ENCODE measurements at places on chromosomes 12 and 14. TPM values are rescaled to one million over a fixed set of nuclear protein-coding genes. Genes with fewer than 3 reads are reported as not detected.

The KRT6C gene
- total RNA-seq, result not detected

The CCND2 gene
- 30.0 TPM for total RNA-seq

The OR10AD1 gene
- total RNA-seq, result not detected

The VCPKMT gene
- total RNA-seq, result 5.1 TPM

The SOAT2 gene
- not detected for total RNA-seq

DNA sequence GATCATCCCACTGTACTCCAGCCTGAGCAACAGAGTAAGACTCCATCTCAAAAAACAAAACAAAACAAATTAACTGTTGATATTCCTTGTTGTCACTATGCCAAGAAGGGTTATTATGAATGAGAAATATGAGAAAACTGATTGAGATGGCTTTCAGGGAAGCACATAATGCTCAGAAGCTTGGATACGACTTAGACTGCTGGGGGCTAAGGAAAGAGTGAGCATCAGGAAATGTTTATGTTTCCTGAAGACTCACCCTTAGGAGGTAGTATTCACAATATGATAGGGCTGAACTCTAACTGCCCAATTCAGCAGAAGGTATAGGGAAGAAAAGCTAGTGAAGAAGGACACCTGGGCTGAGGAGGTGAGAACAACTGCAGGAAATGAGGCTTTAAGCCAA, 6.3 kb downstream of the STYK1 start:
- no peaks in the 10 kb centered on the region for H3K27me3 ChIP-seq
- no peaks in the 10 kb centered on the region for H3K36me3 ChIP-seq
- H3K4me3 ChIP-seq, result no peak overlapping the region

GRCh38 chr12:107404981-107405380, 280.6 kb upstream of the PWP1 start:
- H3K27ac ChIP-seq, result no peak overlapping the region
- no peak overlapping the region for H3K4me3 ChIP-seq
- DNase-seq, result no peak
- H3K27me3 ChIP-seq, result no peaks in the 10 kb centered on the region

DNA sequence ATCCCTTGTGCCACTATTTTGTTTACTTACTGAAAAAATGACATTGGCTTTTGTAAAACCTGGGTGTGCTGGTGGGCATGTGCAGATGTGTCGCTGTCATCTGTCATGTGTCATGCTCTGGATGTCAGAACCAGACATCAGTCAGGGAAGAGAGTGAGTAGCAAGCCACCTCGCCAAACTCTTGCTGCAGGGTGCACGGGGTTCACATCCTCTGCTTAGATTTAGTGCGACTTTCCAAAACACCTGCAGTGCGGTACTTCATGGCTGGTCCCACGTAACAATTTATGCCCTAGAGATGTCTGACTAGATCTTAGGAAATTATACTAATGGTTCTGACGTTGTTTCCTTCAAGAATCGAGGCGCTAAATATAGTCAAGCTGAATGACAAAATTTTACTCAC, 106.7 kb downstream of the CRADD start:
- no peak overlapping the region for H3K4me3 ChIP-seq
- H3K36me3 ChIP-seq, result no peaks in the 10 kb centered on the region
- H3K4me1 ChIP-seq, result peaks cover 18% of the 10 kb centered on the region
- no peaks in the 10 kb centered on the region for H3K27me3 ChIP-seq
- DNase-seq, result no peak
- H3K27ac ChIP-seq, result no peak overlapping the region

DNA sequence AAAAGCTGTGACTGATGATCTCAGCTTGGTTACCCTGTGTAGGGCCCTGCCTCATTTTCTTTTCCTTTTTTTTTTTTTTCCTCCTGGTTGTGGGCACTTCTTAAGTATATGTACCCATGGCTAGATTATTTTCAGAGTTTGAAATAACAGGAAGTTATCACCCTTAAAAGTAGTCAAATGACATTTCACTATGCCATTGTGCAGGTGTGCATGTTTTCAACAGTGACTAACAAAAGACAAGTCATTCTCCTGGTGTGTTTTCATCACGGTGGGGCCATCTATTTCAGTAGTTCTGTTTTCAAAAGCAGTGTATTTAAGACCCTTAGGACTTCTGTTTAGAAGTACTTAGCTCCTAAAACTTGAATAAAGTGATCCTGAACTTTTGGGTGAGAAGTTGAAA, 15.0 kb downstream of the GABARAPL1 start:
- H3K27ac ChIP-seq, result no peak overlapping the region
- H3K4me3 ChIP-seq, result no peak overlapping the region
- no peaks in the 10 kb centered on the region for H3K4me1 ChIP-seq
- no peaks in the 10 kb centered on the region for H3K36me3 ChIP-seq
- H3K27me3 ChIP-seq, result no peaks in the 10 kb centered on the region

GRCh38 chr14:71122866-71123565, 215.8 kb downstream of the PCNX1 start:
- no peak overlapping the region for H3K4me3 ChIP-seq
- no peaks in the 10 kb centered on the region for H3K27me3 ChIP-seq
- no peak overlapping the region for H3K27ac ChIP-seq
- no peaks in the 10 kb centered on the region for H3K4me1 ChIP-seq
- H3K36me3 ChIP-seq, result no peaks in the 10 kb centered on the region

- no peaks in the 10 kb centered on the region for H3K4me1 ChIP-seq
- no peak for DNase-seq
- H3K27me3 ChIP-seq, result no peaks in the 10 kb centered on the region
- no peaks in the 10 kb centered on the region for H3K36me3 ChIP-seq
- no peak overlapping the region for H3K4me3 ChIP-seq
These were observed 111.6 kb downstream of the HECTD4 start for GRCh38 chr12:112270673-112271072.

GRCh38 chr14:23723911-23724310, 87.7 kb downstream of the DHRS2 start:
- H3K27ac ChIP-seq, result no peak overlapping the region
- no peak for DNase-seq
- H3K36me3 ChIP-seq, result no peaks in the 10 kb centered on the region
- H3K4me3 ChIP-seq, result no peak overlapping the region

DNA sequence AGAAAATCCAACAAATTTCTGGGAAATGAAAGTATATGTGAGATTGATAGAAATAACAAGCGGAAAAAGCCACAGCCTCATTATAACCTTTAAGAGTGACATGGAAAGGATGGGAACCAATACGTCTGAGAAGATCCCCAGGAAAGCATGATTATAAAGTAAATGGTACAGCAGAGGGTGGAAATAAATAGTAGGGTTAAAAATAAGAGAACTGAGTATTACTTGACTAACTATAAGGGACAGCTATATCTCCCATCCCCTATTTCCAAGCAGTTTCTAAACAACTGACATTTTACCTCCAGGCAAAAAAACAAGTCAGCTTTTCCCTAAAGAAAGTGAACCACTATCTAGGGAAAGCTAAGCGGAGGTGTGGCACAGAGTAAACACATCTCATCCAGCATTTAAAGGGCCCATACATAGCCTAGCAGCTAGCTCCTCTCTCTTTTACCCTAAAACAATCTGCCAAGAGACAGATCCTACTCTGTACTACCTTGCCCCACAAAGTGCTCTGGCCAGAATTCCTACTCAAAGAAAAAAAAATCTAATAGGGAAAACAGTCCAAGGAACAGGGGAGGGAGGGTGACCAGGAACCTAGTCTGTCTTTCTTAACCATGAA, 11.2 kb downstream of the OSBPL8 start:
- H3K4me1 ChIP-seq, result peaks cover 1% of the 10 kb centered on the region
- no peak for DNase-seq
- H3K27ac ChIP-seq, result no peak overlapping the region
- H3K36me3 ChIP-seq, result no peaks in the 10 kb centered on the region
- H3K27me3 ChIP-seq, result no peaks in the 10 kb centered on the region

DNA sequence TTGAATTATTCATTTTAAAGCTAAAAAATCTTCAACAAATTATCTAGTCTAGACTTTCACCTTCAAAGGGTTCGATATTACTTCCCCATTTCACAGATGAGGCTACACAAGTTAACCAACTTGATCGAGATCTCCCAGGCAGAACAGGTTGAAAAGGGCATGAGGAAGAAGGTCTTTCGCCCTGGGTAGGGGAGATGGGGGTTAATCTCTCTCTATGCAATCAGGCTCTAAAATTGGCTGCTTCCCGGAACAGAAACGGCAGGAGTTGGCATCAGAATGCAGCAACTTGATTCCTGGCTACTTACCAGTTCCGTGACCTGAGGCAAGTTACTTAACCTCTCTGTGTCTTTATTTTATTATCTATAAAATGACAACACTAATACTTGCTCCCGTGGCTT, 2.4 kb upstream of the CISTR start:
- peaks cover 4% of the 10 kb centered on the region for H3K4me1 ChIP-seq
- no peaks in the 10 kb centered on the region for H3K36me3 ChIP-seq
- no peaks in the 10 kb centered on the region for H3K27me3 ChIP-seq

GRCh38 chr12:10194160-10194670, 15.4 kb downstream of the TMEM52B start:
- no peak overlapping the region for H3K27ac ChIP-seq
- DNase-seq, result no peak
- H3K27me3 ChIP-seq, result no peaks in the 10 kb centered on the region
- H3K4me3 ChIP-seq, result no peak overlapping the region
- H3K36me3 ChIP-seq, result no peaks in the 10 kb centered on the region
- H3K4me1 ChIP-seq, result no peaks in the 10 kb centered on the region

DNA sequence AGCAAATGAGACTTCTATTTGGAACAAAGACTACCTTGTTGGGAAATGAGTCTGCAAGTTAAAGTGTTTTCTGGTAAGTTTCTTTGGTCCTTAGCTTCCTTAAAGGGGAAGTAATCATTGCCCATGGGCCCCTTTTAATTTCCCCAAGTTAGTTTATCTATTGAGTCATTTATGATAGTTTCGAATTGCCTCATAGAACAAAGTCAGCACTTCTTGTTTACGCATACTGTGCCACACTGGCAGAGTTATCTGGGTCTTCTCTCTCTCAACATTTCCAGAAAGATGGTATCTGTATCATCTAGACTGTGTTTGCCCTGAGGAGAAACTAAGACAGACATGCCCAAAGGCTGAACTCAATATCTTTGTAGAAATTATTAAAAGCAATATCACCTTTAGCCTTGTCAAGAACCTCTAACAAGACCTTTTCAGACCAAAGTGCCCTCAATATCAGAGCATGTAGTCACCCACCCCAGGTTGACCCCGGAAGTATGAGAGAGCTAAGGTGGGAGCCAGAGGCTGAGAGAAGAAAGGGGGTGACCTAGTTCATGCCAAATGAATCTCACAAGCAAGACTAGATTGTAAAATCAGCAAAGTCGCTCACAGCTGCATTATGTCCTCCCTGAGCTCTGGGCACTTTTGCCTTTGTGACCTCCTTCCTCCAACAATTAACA, 40.0 kb downstream of the GPR65 start:
- H3K36me3 ChIP-seq, result no peaks in the 10 kb centered on the region
- DNase-seq, result no peak
- no peak overlapping the region for H3K4me3 ChIP-seq
- no peaks in the 10 kb centered on the region for H3K27me3 ChIP-seq

- H3K27me3 ChIP-seq, result no peaks in the 10 kb centered on the region
- H3K4me1 ChIP-seq, result no peaks in the 10 kb centered on the region
- no peak for DNase-seq
- H3K4me3 ChIP-seq, result no peak overlapping the region
- H3K27ac ChIP-seq, result no peak overlapping the region
- H3K36me3 ChIP-seq, result no peaks in the 10 kb centered on the region
These were observed 229.7 kb upstream of the SYT10 start for GRCh38 chr12:33669349-33669748.

- H3K4me3 ChIP-seq, result no peak overlapping the region
- no peak overlapping the region for H3K27ac ChIP-seq
- H3K4me1 ChIP-seq, result no peaks in the 10 kb centered on the region
- H3K36me3 ChIP-seq, result no peaks in the 10 kb centered on the region
- H3K27me3 ChIP-seq, result no peaks in the 10 kb centered on the region
These were observed 94.0 kb upstream of the FAR2 start for GRCh38 chr12:29054858-29055663.

GRCh38 chr14:95538801-95539509, 4.1 kb downstream of the GLRX5 start:
- H3K36me3 ChIP-seq, result no peaks in the 10 kb centered on the region
- no peak overlapping the region for H3K27ac ChIP-seq
- H3K4me3 ChIP-seq, result no peak overlapping the region
- DNase-seq, result no peak
- H3K4me1 ChIP-seq, result peaks cover 16% of the 10 kb centered on the region

DNA sequence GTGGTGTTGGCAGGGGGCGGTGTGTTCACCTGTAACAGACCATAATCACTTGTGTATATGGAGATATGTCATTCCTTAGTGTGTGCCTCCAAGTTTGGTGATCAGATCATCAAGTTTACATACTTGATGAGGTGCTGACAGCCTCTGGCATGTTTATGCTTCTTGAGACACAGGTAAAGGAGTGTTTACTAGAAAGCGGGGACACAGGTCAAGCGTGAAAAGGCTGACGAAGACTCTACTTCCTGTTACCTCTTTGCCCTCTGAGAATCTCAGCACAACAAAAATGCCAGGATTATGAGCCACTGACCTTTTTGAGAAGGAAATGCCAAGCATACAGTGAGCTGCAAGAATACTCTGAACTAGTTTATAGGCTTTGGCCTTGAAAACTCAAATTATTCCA, 29.6 kb downstream of the PRDM4 start:
- no peaks in the 10 kb centered on the region for H3K36me3 ChIP-seq
- H3K27me3 ChIP-seq, result no peaks in the 10 kb centered on the region
- no peak overlapping the region for H3K27ac ChIP-seq
- H3K4me3 ChIP-seq, result no peak overlapping the region

DNA sequence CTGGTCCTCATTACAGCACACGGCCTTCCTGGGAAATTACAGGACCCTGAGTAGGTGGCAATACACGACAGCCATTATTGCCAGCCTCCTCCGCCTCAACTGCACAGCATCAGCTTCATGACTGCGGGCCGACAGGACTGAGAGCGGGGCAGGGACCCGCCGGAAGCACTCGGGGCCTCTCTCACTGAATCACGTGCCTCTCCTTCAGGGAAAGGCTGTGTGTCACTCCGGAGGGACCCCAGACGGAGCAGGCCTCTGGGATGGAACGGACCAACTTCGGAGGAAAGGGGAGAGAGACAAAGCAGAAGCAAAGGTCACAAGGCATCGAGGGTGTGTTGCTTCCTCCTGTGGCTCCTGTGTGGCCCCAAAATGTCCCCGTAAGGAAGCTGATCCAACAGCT, 90.0 kb downstream of the RNF34 start:
- H3K4me1 ChIP-seq, result no peaks in the 10 kb centered on the region
- H3K36me3 ChIP-seq, result no peaks in the 10 kb centered on the region
- H3K4me3 ChIP-seq, result no peak overlapping the region
- no peaks in the 10 kb centered on the region for H3K27me3 ChIP-seq
- H3K27ac ChIP-seq, result no peak overlapping the region

GRCh38 chr12:76060111-76060510, 24.4 kb downstream of the NAP1L1 start:
- H3K36me3 ChIP-seq, result no peaks in the 10 kb centered on the region
- H3K4me1 ChIP-seq, result peaks cover 11% of the 10 kb centered on the region
- no peaks in the 10 kb centered on the region for H3K27me3 ChIP-seq
- H3K27ac ChIP-seq, result no peak overlapping the region

DNA sequence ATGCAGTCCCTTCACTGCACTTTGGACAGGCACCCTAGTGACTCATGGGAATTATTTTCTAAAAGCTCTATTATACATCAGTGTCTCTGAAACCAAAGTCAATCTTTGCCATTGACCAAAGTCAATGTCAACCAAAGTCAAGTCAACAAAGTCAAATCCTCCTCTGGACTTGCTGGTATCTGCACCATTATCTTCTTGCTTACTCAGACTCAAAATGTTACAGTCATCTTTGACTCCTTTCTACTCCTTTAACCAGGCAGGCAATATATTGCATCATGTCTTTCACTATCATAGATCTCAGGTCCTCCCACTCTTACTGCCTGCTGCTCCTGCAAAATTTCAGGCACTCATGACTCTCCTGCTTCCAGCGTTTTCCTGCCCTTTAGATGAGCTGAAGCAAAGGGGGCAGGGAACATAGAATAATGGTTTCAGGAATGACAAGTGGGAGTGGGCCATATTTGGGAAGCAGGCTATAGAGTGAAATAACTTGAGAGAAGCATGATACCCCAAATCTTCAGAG, 39.2 kb downstream of the IGF1 start:
- no peaks in the 10 kb centered on the region for H3K27me3 ChIP-seq
- peaks cover 4% of the 10 kb centered on the region for H3K4me1 ChIP-seq
- no peak for DNase-seq
- no peaks in the 10 kb centered on the region for H3K36me3 ChIP-seq

Data from ovary (tissue), 10 donors.